ENCODE measurements at places on chromosomes 4 and X.

DNA sequence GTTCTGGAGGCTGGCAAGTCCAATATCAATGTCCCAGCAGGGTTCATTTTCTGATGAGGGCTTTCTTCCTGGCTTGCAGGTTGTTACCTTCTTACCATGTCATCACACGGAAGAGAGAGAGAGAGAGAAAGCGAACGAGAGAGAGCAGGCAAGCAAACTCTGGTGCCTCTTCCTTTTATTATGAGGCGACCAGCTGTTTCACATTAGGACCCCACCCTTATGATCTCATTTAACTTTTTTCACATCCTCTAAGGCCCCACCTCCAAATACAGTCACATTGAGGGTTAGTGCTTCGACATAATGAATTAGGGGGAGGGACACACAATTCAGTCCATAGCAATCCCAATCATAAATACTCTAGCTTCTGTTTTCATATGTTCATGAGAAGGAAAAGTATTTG, 10.6 kb upstream of the GPR174 start:
- no peak for DNase-seq

GRCh38 chr4:88604978-88605678, 12.8 kb downstream of the HERC3 start:
- no peak for DNase-seq

DNA sequence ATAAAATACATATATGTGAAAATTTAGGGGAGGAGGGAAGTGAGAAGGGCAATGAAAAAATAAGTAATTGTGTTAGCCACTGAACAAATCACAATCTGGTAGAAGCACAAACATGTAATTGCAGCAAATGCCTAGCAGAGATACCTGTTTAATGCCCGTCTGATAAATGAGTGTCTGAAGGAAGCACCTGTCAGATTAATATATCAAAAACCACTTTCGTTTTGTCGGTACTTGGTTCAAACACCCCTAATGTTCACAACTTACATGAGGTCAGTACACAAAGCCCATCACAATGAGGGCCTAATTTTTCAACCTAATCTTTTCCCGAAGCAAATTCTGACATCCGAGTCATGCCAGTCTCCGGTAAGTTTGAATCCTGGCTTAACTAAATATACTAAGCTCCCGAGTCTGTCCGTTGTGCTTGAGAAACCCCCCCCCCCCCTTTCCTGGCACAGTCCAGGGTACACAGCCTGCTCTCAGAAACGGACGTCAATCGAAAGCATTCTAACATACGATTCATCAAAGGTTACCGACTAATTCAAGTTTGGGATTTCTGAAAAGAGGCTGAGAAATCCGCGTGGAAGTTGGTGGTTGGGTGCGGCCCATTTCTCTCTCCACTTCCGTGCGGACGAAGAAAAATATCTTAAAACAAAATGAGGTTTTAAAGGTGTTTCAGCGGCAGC, 758 bp downstream of the SDAD1 start:
- DNase-seq = no peak

DNA sequence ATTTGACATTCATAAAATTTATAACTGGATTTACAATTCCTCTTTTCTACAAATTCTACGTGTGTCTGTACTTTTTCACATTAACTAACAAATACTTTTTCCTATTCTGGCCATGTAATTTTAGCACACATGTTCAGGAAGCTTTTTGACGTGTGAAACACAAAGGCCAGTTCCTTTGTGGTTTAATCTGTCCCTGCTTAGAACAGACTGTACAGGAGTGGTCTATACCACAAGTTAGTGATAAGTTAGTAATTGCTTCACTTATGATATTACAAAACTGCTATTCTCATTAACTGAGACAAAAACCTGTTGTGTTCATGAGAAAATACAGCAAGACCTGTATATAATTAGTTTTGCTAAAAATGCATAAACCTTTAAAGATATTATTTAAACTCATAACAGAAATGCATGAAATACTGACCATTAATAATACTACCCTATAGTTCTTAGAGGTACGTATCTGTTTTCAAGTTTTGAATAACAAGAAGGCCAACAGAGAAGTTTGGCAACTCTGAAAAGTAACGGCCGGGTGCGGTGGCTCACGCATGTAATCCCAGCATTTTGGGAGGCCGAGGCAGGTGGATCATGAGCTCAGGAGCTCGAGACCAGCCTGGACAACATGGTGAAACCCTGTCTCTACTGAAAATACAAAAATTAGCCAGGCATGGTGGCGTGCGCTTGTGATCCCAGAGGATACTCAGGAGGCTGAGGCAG, 13.7 kb upstream of the AREG start:
- no peak for DNase-seq

GRCh38 chrX:29461039-29461438, 754.3 kb upstream of the MAGEB2 start:
- no peak for DNase-seq

GRCh38 chr4:82890528-82890900, 439 bp downstream of the SEC31A start:
- DNase-seq = no peak

DNA sequence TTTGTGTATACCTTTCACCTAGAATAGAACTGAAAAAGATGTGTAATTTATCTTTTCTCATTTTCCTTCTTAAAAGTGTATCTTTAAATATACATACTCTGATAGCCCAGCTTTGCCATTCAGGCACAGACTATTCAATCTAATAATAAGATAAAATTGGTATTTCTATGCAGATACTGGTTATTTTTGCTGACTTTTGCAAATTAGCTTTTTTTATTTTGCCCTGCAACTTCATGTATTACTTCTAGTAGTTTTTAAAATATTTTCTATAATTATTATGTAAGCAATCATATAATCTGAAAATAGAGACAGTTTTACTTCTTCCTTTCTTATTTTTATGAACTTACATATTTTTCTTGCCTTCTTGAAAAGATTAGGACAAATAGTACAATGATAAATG, 45.4 kb upstream of the FREM3 start:
- DNase-seq = no peak

DNA sequence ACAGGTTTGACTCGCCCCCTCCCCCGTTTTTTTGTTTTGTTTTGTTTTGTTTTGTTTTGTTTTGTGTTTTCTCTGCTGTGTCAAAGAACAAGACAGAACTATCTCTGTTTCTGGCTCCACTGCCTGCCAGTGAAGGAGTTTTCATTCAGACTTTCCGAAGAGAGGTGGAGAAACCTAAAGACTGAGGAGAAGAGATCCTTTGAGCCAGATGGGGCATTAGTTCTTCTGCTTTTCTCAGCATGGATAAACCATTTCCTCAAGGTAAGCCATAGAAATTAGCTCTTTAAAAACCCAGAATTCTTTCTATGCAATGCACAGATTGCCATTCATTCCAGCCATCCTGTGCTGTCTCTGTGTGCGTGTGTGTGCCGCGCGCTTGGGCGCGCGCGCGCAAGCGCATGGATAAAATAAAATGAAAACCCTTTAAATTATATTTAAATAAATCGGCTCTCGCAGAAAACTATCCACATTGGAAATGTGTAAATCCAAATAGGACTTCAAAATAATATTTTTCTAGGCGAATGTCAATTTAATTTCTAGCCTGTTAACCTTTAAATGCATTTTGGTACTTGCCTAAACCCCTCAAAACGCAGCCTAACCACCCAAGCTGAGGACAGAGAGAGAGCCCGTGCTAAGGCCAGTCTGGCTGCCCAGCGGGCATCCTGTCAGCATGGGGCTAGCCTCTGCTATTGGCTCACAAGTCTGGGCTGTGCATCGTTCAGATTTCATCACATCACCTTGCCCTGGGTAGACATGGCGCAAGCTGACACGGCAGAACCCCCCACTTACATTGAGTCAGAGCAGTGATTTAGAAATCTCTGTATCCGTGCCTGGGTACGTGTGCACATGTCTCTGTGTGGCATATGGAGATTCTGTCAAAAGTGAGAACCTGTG, 113.0 kb upstream of the VAMP7 start:
- DNase-seq = peak; percentile 25

GRCh38 chr4:143344774-143345173, 8.1 kb downstream of the GAB1 start:
- no peak for DNase-seq
